Hematopoietic multipotent progenitor cell treated with erythropoietin and hydrocortisone succinate and interleukin-3 and kit ligand, for 15 days (in vitro differentiated cells): ENCODE measurements at places on chromosomes 7 and 10.

DNA sequence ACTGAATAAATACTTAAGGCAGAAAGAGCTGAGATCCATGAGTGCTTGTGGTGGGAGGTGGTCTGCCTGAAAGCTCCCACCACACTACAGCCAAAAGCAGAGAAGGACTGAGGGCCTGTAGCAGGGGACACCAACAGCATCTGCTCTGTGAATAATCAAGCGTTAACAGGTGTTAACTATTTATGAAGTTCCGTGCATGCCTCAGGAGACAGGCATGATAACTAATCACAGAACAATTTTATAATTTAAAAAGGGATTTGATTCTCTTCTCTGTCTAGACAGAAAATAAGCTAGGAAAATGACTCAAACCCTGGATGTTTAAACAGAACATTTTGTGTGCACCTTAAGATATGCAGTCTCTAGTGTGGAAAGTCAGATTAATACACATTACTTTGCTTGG is 61.5 kb upstream of the GHITM start:
- no peak for DNase-seq

- no peak for DNase-seq
Measured at GRCh38 chr10:36366843-36367242, 724.7 kb upstream of the FZD8 start.

DNA sequence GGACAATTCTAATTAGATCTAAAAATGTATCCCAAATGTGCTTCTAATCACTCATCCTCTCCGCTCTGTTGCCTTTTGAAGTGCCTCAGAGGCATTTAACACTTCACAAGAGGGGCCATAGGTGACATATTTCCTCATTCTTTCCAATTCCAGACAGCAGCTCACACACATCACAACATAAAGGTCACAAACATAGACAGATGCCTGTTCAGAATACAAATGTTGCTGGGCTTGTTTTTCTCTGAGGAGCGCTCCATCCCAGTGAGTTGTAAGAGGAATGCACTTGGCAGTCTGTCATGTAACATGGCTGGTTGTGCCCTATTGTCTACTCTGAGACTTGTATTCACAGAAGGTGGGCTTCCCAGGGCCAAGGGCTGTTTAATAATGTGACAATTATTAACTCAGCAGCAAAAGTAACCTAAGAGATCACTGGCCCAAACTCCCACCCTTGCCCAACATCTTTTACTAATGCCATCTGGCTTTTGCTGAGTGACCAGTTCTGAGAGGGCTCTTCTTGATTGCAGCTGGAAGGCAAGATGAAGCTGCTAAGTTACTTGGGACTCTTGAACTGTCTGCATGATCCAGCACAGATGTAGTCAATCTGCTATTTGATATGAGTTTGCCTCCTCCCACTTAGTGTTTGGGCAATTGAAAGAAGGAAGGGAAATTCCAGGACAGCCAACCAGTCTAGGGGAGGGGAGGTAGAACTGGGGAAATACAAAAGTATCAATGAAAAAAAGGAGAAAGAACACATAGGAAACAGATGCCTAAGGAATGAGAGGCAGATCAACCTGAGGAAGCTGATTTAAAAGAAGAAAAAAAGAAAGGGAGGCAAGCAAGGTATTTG is 13.6 kb downstream of the PON2 start:
- no peak for DNase-seq

DNA sequence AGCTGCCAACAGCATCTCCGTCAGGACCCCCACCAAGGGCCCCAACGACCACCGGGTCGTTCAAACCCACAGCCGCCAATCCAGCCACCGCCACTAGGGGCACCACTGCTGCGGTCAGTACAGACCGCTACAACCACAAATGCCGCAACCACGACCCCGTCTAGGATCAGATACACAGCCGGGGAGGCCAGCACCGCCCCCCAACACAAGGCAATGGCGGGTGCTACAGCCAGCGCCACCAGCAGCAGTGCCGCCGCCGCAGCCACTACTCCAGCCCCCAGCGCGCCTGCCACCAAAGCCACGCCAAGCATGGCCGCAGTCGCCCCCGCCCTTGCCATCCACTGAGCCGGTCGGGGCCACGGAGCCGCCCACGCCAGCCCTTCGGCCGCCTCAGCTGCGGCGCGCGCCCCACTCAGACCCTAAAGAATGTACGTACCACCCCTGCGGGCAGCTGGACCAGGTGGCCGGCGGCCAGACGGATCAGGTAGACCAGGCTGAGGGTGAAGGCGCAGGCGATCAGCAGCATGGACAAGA is 473 bp downstream of the CYP51A1 start:
- peak; percentile 59 for DNase-seq

GRCh38 chr7:158187694-158187994 is 400.0 kb downstream of the PTPRN2 start:
- no peak for DNase-seq

DNA sequence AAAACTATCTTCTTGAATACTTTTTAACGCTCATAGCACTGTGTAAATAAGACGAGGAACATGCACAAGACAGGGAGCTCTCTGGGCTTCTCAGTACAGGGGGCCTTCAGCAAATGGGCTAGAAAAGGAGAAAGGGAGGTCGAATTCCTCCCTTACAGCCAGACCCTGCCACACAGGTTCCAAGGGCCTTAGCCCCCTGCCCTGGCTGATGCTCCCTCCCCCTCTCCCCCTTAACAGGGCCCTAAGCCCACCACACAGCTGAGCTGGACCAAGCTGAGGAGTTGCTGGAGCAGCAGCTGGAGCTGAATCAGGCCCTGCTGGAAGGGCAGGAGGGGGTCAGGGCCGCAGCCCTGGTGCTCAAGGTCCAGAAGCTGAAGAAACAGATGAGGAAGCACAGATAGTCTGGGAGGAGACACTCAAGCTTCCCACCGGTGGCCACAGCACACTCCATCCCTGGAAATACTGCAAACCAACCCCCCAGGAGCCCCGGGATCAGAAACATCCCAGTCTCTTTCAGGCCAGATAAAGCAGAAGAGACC is 153.9 kb downstream of the SNX13 start:
- DNase-seq = no peak
